ENCODE measurements at places on chromosomes 4 and X.

- no peak for DNase-seq
Measured at GRCh38 chr4:152806501-152807125, 26.9 kb downstream of the ARFIP1 start.

- no peak for DNase-seq
Measured at GRCh38 chr4:82138374-82138773, 235.4 kb downstream of the HNRNPD start.

GRCh38 chrX:12910423-12911121, 4.2 kb downstream of the TLR8 start:
- no peak for DNase-seq

DNA sequence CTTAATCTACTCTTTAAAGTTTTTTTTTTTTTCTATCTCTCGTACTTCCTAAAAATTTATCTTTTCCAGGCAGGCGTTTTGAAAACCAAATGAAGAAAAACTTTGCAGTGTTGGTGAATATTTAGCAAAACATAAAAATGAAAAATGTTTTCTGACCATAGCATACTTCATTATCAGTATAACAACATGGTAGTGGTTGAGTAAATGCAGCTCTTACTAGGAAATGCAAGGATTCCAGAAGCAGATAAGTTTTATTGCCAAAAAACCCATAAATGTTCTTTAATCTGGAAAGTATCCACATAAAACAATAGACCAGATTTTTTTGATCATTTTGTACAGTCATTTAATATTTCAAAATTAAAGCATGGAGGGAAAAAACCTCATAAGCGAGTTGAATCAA, 136.9 kb upstream of the GUCY1A1 start:
- DNase-seq, result no peak

DNA sequence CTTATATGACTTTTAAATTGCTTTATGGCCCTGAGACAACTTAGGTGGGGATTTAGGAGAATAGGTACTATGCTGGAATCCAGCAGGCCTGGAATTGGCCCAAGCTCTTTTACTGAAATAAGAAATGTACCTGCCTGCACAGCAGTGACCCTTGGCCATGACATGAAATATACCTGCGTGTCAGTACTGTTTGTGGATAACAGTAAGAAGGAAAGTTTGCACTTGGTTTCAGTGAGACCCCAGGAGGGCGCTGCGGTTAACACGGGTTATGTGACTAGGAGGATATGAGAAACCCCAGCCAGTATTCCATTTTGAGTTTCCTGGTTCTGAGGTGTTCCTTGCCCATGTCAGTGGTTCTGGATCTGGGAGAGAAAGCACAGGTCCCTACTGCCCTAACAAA, 5.3 kb downstream of the MTM1 start:
- no peak for DNase-seq

GRCh38 chr4:184950926-184951325, 67.4 kb upstream of the HELT start:
- no peak for DNase-seq

DNA sequence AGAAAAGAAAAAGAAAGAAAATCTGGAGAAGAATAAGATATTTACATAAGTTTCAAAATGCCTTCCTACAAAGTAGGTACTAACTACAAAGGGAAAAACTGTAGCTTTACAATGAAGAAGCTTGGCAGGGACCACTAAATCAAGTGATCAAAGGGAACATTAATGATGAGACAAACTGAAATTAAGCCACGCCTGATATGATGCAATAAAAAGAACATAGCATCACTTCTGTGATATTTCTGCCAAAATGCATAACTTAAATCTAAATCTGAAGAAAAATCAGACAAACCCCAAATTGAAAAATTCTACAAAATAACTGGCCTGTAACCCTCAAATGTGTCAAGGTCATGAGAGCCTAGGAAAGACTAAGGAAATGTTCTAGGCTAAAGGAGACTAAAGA, 8.9 kb upstream of the DCLK2 start:
- no peak for DNase-seq

DNA sequence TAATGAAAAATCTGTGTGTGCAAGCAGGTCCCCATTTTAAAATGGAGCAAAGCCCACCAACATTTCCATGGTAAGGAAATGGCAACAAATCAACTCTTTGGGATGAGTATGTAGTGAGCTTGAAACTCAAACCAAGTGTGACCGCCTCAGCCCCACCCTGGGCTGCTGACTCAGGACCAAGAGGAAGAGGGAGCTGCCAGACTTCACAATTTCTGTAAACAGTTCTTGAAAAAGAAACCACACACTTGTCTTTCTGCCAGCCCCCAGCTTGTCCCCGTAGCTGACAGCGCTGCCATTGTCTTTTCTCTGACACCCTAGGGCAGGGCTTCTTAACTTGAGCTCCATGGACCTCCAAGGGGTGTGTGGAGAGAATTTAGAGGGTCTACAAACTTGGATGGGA, 10.3 kb downstream of the RTL5 start:
- DNase-seq, result no peak

- DNase-seq, result no peak
Measured at GRCh38 chr4:87911252-87911774, 64.2 kb upstream of the SPP1 start.

GRCh38 chrX:10619425-10620046, 849 bp downstream of the MID1 start:
- DNase-seq, result no peak

- DNase-seq, result no peak
Measured at GRCh38 chr4:99749445-99750391, 66.9 kb upstream of the DAPP1 start.

DNA sequence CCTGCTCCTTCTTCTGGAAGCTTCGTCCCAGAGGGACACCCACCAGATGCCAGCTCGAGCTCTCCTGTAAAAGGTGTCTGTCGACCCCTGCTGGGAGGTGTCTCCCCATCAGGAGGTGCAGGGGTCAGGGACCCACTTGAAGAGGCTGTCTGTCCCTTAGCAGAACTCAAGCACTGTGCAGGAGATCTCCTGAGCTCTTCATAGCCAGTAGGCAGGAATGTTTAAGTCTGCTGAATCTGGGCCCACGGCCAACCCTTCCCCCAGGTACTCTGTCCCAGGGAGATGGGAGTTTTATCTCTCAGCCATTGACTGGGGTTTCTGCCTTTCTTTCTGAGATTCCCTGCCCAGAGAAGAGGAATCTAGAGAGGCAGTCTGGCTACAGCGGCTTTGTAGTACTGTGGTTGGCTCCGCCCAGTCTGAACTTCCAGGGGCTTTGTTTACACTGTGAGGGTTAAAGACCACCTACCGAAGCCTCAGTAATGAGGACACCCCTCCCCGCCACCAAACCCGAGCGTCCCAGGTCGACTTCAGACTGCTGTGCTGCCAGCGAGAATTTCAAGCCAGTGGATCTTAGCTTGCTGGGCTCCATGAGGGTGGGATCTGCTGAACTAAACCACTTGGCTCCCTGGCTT, 1383.0 kb upstream of the TENM3 start:
- no peak for DNase-seq

DNA sequence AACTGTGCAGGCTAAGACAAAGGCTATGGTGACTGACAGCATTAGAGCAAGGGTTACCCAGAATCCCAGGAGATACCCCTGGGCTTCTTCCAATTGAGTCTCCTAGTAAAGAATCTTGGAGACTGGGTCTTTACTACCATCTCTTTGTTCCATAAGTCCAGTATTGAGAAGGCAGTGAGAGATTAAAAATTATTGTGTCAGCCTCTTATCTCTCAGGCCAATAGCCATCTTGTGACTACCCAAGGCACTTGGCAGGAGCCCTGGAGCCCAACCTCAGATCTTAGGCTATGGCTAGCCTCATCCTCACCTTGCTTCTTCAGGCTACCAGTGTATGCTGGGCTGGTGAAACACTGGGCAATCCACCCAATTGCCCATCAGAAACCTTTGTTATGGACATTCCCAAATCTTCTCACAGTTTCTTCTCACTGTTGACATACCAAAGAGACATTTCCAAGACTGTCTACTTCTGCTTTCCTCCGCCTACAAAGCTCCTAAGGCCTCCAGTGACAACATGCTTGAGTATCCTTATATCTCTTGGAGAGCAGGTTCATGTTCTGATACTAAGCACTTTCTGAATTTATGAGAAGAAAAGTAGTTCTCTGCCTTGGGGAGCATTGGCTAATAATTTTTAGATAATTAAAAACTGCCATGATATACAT, 76.3 kb upstream of the STIM2 start:
- DNase-seq, result no peak

DNA sequence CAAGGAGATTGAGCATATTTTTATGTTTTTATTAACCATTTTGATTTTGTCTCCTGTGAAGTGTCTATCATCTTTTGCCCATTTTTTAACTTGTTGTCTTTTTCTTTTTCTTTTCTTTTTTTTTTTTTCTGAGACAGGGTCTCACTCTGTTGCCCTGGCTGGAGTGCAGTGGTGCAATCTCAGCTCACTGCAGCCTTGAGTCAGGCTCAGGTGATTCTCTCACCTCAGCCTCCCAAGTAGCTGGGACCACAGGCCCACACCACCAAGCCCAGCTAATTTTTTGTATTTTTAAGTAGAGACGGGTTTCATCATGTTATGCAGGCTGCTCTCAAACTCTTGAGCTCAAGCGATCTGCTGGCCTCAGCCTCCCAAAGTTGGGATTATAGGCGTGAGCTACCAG, 4.6 kb upstream of the ADD1 start:
- DNase-seq, result no peak

DNA sequence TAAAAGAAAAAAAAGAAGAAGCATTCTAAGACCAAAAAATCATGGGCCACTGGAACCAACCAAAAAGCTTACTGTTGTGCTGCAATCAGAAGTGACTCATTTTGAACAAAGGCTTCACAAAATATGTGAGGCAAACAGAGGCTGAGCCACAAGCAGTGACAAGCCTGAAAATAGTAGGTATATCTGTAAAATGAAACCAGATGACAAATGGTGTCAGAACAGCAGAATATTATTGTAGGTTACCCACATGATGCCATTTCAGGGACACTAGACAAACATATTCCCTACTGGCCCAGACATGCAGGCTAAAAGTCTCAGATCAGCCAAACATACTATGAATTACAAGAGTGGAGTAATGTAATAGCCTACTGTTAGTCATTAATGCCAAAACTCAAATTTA, 1301.8 kb upstream of the DIAPH2 start:
- DNase-seq, result no peak

- DNase-seq, result no peak
Measured at GRCh38 chr4:25020236-25020635, 10.5 kb downstream of the LGI2 start.

DNA sequence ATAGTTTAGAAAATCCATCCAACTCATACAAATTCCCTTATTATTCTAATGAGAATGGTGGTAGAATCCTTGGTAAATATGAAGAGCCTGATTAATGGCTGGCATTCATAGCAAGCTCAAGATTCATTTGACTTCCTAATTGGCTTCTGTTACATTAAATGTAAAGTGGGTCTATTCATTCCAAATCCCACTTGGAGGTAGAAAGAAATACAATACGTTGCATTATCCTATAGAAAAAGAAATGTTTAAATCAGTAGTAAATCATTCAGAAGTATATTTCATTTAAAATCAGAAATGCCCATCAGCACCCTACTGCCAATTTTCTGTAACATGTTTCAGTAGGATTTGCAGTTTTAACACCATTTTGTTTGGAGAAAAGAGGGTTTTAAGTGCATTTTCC, 6.7 kb downstream of the ADGRG4 start:
- DNase-seq, result no peak

GRCh38 chr4:67152976-67153375, 392.3 kb downstream of the CENPC start:
- no peak for DNase-seq

DNA sequence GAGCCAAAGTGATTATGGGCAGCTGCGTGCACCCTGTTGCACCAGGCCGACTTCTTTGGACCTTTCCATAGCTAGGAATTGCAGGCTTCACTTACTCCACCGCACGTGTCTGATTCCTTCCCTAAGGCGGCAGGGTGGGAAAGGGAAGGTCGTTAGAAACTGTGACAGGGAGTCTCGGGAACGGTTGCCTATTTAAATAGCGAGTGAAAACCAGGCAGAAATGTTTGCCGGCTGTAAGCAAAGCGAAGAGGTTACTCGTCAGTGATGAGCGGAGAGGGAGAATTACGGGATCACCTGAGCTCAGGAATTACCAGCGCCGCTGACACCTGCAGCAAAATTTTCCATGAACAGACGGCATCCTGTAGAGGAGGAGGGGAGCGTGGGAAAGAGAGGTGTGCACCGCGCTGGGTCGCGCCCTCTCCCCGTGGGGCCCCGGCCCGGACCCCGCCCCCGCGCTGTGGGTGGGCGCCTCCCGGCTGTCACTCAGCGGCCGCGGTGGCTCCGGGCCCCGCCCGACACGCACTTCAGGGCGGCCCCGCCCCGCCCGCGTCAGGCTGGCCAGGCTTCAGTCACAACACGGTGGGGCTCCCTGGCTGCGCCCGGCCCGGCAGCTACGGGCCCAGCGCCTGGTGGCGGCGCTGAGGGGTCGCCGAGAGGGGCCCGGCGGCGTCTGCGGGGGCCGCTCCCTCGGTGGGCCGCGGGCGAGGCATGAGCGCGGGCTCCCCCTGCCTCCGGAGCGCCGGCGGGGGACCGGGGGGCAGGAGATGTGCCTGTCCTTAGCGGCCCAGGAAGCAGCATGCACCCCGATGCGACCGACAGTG, at the start of gene SNX25:
SNX25 (plus strand) TSS at position 568 of the 821 bp plus-strand sequence; CDS start at position 797, 229 bp downstream.
- DNase-seq, result no peak

GRCh38 chr4:22794732-22795131, 102.0 kb downstream of the GBA3 start:
- DNase-seq, result no peak

GRCh38 chr4:21728304-21728703, 220.3 kb downstream of the KCNIP4 start:
- DNase-seq, result no peak

- no peak for DNase-seq
Measured at GRCh38 chr4:6097581-6097980, 79.3 kb upstream of the C4orf50 start.

DNA sequence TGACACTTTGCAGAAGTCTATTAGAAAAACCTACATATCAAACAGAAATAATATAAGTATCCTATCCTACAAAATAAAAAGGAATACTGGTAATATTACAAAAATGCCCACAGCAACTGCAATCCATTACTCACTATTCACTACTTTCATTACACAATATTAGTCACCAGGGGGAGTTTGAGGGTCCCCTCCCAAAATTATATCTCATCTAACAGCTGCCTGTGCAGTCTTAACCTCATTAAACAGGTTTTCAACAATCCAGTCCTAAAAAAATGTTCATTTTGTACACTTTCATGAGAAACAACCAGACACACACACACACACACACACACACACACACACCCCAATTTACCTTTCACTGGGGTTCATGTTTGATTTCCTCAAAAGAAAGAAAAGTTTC, 2.9 kb downstream of the CLOCK start:
- no peak for DNase-seq

DNA sequence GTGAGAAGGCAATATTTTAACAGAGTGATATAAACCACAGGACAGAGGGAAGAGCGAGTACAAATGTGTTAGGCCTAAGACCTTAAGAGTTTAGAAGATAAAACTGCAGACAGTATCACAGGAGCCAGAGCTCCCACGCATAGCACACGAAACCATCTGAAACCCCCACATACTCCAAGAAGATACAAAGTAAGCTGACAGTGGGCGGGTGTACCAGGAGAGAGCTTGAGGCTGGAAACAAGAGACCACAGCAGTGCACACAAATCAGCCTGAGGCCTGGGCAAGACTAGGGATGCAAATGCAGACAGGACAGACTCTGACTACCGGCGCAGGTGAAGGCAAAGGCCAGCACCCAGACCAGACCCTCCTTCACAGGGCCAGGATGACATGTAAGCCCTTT, 54.1 kb upstream of the ARHGAP24 start:
- peak; percentile 13 for DNase-seq

All from right renal pelvis (tissue), 4 donors.